Bronchial smooth muscle cell (primary cell): ENCODE measurements at places on chromosomes 7 and 10. TPM values are rescaled to one million over a fixed set of nuclear protein-coding genes. Genes with fewer than 3 reads are reported as not detected.

The PTPN20 gene
- total RNA-seq, result under 0.01 and 0.09 TPM in 2 replicates

The EEPD1 gene
- total RNA-seq, result 7.1 and 13.0 TPM in 2 replicates

The HIPK2 gene
- 6.5 and 10.1 TPM in 2 replicates for total RNA-seq

The PTPRN2 gene
- total RNA-seq, result under 0.01 and 0.34 TPM in 2 replicates

The CELF2 gene
- total RNA-seq, result 3.8 and 4.4 TPM in 2 replicates

The EPO gene
- not detected in 2 replicates for total RNA-seq

The OR2A12 gene
- not detected in 2 replicates for total RNA-seq

The IFIT1B gene
- total RNA-seq, result under 0.01 TPM in 1 of 2 replicates, not detected in the other

The PRSS37 gene
- total RNA-seq, result not detected in 2 replicates

The THSD7A gene
- 0.17 and 1.1 TPM in 2 replicates for total RNA-seq

The MSANTD7 gene
- 11.8 and 12.0 TPM in 2 replicates for total RNA-seq

The ZNF804B gene
- not detected in 2 replicates for total RNA-seq
